SK-N-SH treated with all-trans-retinoic acid at 6 μM for 48 hours (cell line): ENCODE measurements at places on chromosomes 4 and X.
A peak's percentile ranks its signal among the peaks of the same experiment; 100 is the strongest.

GRCh38 chrX:149837639-149838038 is 43.3 kb upstream of the MAGEA8 start:
- ATAC-seq: no peak

GRCh38 chrX:150731795-150732194 is 38.6 kb downstream of the MTMR1 start:
- ATAC-seq: peak; percentile 30; the same call in 2 of the 3 replicates

- peak; percentile 22; the same call in 1 of the 3 replicates for ATAC-seq
These were observed 172.5 kb downstream of the ANK2 start for GRCh38 chr4:113221990-113222389.

DNA sequence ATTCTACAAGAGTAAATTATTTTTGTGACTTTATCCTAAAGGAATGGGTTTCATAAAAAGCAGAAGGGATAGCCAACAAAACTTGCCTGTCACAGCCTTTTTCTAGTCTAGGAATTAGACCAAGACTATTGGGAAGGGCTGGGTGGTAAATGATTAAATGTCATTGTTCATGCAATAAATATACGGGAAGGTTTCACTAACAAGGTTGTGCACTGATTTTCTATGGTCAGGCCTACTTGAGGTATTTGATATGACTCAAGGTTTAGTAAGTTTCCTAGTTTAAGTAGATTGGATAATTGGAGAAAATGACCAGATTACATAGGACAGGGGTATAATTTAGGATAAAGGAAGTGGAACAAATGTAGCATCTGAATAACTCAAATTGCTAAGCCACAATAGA is 249.1 kb upstream of the BMP3 start:
- no peak for ATAC-seq

DNA sequence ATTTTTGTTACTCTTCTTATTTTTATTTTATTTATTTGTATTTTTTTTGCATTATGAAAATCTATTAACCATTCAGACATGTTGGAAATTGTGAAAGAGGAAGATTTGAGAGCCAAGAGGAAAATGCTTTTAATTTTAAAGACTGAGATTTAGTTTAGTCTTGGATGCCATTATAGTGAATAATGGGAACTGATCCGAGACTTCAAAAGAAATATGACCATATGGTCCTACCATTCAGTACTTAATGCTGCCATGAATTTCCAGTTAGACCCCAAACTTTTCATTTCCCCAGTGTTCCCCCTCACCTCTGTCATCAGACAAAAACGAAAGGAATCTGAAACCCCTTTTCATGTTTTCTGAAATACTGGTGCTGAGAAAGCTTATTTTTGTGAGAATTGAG is 95.5 kb downstream of the TENM3 start:
- peak; percentile 47; the same call in 1 of the 3 replicates for ATAC-seq

DNA sequence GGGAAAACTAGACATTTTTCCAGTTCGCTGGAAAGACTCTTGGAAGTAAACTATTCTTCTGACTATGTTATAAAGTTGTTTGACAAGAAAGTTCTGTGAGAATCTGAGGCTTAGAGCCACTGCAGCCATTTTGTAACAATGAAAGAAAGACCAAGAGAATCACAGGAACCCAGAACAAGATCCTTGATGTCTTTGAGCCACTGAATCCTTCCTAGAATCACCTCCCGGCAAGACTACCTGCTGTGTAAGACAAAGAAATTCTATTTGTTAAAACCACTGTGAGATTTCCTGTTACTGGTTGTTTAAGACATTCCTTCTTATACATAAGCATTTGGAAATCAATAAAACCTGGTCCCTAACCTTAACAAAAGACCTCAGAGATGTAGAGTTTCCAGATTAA is 175.7 kb upstream of the RASGEF1B start:
- ATAC-seq: no peak

- no peak for ATAC-seq
These were observed at the start of gene HS3ST1 for GRCh38 chr4:11428231-11428898. HS3ST1 (minus strand) TSS chr4:11428894; CDS start chr4:11400005, 28,889 bp downstream.

GRCh38 chrX:39227371-39227770 is 426.1 kb downstream of the MID1IP1 start:
- ATAC-seq: no peak

DNA sequence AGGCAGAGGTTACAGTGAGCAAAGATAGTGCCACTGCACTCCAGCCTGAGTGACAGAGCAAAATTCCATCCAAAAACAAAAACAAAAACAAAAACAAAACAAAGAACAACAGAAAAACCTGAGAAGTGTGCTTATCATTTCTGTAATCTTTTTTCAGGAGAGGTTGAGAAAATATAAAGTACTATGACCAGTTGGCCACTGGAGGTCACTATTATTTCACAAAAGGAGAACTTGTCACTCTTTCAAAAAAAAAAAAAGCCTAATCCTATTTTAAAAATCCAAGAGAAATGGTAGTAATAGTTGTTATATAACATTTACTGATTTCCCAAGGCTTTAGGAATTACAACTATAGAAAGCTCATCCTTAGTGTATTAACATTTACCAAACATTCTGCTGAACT is 24.9 kb upstream of the RNF150 start:
- ATAC-seq: peak; percentile 61

DNA sequence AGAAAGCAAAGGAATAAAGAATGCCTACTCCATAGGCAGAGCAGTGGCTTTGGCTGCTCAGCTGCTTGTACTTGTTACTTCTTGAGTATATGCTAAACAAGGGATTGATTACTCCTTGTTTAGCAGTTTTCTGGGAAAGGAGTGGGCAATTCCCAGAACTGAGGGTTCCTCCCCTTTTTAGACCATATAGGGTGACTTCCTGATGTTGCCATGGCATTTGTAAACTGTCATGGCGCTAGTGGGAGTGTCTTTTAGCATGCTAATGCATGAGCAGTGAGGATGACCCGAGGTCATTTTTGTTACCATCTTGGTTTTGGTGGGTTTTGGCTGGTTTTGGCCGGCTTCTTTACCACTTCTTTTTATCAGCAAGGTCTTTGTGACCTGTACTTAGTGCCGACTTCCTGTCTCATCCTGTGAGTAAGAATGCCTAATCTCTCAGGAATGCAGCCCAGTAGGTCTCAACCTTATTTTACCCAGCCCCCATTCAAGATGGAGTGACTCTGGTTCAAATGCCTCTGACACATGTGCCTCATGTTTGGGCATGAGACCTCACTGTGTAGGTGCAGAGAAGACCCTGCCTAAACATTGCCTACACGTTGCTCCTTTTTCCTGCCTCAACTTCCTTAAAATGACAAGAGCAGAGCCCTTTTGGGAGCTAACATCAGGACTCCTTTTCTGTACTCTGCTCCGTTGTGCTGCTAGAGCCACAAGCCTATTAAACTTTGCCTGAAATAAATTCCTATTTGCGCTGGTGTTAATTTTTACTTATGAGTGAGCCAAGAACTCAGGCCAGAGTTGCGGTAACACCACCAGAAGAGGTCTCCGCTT is 21.0 kb upstream of the UBA6 start:
- ATAC-seq: peak; percentile 37

- ATAC-seq: peak; percentile 84
These were observed 8.6 kb downstream of the FAM200B start for GRCh38 chr4:15690020-15690809.

DNA sequence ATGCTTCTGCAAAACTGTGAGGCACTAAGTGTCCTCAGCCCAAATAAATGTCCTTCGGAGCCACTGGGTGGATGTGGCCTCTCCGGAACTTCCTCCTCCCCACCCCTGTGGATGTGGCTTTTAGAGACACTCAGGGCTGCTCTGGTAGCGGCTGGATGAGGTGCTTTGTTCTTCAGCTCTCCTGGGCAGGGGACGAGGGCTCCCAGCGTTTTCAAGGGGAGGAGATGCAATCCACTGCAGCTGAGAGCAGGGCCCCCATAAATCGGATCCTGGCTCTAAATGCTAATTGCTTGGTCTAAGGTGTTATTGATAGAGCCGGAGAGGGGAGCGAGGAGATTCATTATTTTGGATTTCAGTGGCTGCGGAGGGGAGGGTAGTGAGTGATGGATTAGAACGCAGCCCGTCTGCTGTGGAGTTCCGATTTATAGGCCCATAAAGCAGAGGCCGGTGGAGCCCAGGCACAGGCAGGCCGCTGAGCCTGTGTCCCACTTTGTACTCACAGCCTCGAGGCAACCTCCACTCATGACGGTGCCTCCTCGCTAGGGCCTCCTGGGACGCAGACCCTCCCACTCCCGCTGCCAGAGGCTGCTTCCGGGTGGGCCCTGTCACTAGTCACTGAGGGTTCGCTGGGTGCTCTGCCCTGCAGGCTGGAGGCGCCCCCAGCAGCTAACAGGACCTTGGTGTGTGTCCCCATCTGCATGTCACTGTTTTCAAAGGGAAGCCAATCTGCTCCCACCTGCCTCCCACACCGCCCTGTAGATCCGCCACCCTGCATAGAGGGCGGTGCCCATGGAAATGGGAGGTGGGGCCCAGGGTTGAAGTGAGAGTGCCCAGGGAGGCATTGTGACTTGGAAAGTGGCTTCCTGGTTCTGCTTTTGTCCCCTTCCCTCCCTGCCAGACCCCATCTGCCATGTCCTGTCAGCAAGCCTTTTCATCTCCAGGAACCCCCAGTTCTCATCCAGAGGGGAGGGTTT is 135.4 kb upstream of the PSAPL1 start:
- no peak for ATAC-seq

- no peak for ATAC-seq
These were observed 12.8 kb upstream of the STBD1 start for GRCh38 chr4:76293772-76294171.

- ATAC-seq: no peak
These were observed 57.4 kb downstream of the SPOCK3 start for GRCh38 chr4:167176723-167177367.

DNA sequence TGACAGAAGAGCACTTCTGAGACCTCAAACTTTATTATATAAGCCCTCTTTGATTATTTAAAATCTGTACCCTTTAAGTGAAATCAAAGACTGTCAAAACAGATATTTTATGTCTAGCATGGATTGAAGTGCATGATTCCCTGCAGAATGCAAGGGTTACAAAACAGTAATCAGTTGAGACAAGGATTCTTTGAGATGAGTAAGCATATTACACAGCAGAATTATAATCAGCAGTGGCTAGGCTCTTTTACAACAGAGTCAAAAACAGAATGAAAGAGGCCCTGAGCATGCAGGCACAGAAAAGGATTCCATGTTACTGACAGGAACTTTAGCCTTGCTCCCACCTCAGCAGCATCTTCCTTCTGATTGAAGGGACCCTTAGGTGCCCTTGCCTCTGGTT is 487.9 kb upstream of the GALNT7 start:
- ATAC-seq: no peak

DNA sequence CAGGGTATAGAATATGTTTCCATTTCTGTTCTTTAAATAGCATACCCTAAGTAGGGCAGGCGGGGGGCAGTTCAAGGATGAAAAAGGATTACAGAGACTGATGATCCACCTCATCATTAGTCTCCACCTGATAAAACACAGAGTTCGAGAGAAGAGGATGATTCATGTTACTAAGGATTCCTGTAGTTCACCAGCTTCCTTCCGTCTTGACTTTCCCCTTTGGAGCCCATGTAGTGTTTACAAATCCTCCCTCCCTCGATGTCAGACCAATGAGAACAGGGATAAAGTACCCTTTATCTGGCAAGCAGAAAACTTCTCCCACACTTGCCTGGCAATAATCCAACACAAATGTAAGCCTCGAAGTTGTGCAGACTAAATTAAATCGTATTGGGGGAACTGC is 526.3 kb upstream of the FAM241A start:
- no peak for ATAC-seq

- peak; percentile 55 for ATAC-seq
These were observed 127.3 kb upstream of the NKX1-1 start for GRCh38 chr4:1533501-1534064.

GRCh38 chr4:133045288-133045687 is 103.8 kb upstream of the PCDH10 start:
- ATAC-seq: no peak

DNA sequence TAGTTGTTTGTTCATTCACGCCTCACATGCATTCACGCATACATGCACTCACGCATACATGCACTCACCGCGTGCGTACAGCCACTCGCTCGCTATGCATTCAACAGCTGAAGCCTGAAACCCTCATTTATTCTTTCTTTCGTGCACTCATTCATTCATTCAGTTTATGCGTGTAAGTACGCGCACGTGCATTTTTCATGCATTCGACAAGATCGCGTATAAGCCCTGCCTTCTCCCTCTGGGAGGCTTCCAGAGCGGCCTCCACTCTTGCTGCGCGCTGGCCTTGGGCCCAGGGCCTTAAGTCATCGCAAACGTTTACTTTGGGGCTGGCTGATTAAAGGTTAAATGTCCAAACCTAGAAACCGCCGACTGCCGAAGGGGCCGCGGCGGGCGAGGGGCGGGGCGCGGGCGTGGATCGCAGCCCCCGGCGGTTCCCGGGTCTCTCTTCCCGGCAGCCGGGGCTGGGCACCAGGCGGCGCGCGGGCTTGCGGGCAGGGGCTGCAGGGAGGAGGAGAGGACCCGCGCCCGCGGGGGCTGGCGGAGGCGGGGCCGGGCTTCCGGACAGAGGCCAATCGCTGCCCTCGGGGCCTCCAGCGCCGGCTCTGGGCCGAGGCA is at the start of gene GYG2:
Gene GYG2 (plus strand): TSS at position 587 of the 615 bp plus-strand sequence. CDS start 1,259 bp downstream, outside the sequence.
- peak; percentile 63 for ATAC-seq

DNA sequence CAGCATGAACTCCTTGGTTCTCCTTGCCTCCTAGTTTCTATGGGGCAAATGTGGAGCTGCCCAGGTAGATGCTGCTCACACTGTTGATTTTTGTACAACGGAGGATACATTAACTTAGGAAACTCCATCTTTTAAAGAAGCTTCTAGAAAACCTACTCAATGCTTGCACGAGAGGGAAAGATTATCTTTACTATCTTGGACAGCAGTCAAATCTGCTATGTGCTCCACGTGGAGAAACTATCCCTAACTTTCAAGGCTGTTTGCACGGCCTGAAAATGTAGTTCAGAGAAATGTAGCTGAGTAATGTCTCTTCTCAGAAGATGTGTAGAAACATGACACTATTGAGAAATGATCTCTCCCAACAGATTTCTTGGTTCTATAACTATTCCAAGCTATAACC is 1530.9 kb upstream of the PABPC4L start:
- no peak for ATAC-seq

DNA sequence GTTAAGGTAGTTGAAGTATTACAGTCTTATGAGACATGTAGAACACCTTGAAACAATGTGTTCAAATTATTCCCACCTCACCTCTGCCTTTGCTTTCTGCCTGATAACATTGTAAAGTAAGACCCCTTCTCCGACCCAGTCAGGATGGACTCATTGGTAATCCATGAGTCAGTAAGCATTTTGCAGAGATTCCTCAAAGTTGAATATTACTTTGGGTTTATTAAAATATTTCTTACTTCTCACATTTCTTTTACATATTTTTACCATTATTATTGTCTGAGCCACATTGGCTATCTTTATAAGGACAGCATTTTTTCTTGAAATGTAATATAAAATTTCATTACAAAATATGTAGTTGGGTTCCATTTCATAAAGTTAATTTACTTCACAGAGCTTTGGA is 201.6 kb downstream of the BMPR1B start:
- peak; percentile 65; the same call in 2 of the 3 replicates for ATAC-seq

DNA sequence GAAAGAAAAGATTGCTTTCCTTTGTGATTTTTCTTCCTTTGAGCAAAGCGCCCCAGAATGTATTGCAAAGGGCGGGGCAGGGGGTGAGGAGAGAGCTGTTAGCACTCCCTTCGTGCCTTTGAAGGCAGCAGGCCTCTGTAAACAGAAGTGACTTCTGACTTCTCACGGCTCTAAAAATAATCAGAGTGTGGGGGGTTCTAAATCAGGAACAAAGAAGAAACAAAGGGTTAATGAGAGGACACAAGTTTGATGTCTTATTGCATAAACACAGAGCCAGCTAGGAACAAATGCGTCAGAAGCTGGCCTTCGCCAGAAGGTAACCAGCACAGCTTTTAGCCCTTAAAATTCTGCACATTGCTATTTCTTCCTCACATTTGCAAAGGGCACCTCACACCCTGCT is 626.2 kb downstream of the MID1IP1 start:
- ATAC-seq: no peak
